IPS DF 19.7 (cell line): ENCODE measurements at places on chromosomes 1 and 21.

GRCh38 chr1:29860681-29861080 is 624.4 kb downstream of the PTPRU start:
- DNase-seq: no peak

DNA sequence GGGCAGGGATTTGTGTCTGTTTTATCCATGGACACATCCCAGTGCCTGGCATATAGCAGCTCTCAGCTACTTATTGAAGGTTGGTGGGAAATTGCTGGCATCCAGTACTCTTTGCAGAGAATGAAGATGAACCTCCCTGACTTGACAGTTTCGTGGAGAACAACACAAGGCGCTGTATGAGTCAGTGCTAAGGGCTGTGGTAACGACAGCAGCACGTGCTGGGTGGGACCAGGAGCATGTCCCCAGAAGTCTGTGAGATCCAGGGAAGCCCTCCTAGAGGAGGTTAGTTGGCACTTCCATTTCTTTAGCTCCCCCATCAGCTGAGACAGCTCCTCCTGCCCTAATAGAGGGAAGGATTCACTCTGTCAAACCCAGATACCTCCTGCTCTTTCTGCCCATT is 25.9 kb upstream of the IL19 start:
- no peak for DNase-seq

DNA sequence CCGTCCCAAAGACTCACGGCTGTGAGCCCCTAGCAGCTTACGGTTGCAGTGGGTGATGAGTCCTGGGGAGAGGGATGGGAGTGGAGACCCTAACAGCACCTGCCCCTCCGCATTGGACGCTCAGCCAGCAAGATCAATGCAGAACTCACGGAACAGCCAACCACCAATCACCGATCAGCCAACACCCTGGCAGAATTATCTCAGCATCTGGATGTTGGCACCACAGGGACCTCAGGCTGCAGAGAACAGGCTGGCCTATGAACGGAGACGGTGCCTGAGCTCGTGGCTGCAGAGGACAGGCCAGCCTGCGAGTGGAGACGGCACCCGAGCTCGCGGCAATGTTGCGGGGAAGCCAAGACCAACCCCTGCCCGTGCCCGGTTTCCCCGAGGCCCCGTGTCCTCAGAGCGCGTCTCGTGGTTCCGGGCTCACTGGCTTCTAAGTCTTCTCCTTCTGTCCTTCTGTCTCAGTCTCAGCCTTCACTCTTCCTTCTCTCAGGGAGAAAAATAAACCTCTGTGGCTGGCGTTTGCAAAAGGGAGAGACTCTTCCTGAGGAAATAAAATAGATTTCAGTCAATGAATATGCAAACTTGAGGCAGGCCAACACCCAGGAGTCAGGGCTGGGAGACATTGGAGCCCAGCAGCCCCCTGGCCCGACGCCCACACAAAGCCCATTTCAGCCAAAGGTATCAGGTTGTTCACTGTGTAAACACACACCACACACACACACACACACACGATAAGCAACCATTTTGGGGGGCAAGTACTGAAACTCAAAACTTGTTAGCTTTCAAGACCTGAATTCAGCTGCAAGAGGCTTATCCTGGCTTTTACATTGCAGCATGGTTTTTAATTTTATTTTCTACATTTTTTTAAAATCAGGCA is 67.8 kb downstream of the SIK1 start:
- no peak for DNase-seq

DNA sequence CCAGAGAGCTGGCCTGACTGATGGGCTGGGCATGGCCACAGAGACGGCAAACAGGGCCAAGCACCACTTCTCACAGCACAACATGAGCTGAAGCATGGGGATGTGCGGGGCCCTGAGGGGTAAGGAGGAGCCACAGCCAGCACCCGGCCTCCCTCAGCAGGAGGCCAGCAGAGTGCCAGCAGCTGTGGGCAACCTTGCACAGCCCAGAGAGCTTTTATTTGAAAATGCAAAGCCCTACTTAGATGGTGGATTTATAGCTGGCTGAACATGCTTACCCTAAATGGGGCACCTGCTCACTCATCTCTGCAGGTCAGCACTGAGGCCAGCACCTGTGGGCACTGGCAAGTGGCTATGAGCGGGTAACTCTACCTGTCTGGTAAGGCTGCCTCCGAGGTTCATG is 44.1 kb downstream of the SLC66A1 start:
- no peak for DNase-seq

DNA sequence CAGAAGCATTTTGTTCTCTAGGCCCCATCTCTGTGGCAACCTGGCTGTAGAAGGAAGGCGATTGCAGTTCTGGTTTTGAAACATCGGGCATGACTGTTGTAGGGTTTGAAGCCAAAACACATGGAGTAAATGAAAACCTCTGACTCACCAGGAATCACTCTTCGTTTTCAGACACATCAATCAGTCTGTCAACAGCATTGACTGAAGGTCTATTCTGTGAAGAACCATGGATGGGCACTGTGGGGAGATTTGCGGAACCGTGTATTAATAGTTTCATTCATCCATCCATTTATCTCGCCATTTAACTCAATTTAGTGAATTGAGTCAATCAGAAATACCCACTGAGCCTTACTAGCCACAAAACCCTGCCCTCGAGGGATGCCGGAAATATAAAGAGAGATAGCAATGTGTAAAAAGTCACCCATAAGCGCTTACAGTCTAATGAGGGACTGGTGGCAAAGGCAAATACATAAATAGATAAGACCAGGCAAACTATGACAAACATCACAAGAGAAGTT is 364.6 kb upstream of the PROX1 start:
- no peak for DNase-seq

- DNase-seq: no peak
These were observed 14.0 kb upstream of the SGIP1 start for GRCh38 chr1:66519992-66520391.

GRCh38 chr1:16215882-16216753 is 3.7 kb upstream of the ARHGEF19 start:
- peak; percentile 88 for DNase-seq
